ENCODE measurements at places on chromosomes 6 and 20.

- DNase-seq, result no peak
Observed at GRCh38 chr6:144530118-144530517, 245.0 kb downstream of the UTRN start.

GRCh38 chr20:45061244-45061643 is 39.7 kb downstream of the KCNS1 start:
- DNase-seq, result no peak

GRCh38 chr6:105034470-105034869 is 77.6 kb downstream of the LIN28B start:
- DNase-seq, result no peak

GRCh38 chr6:108294297-108294726 is 542 bp upstream of the AFG1L start:
- DNase-seq, result no peak

DNA sequence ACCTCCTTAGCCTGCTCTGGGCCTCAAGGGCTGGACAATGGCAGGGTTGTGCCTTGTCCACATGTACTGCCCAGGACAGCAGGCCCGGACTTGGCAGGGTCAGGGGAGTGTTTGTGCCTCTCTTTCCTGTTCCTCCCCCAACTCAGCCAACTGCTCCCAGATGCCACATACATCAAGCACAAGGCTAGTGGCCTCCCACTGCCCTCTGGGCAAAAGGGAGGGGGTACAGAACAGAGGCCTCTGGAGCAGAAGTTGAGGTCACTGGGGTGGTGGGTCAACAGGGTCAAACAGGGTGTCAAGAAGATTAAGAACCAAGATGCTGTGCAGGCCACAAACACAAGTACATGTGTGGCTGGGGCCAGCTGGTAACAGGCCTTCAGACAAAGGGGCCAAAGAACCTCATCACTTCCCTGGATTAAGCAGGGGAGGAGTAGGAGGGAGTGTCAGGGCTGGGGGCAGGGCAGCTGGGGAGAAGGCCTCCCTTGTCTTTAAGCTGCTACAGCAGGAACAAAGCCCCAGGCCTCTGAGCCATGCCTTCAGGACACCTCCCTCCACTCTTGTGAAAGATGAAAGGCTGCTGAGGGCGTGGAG is 36.0 kb downstream of the KCNK5 start:
- DNase-seq, result no peak

GRCh38 chr6:36722365-36722764 is 24.7 kb downstream of the RAB44 start:
- no peak for DNase-seq

GRCh38 chr20:60921022-60921622 is 330.9 kb upstream of the CDH4 start:
- DNase-seq, result no peak

GRCh38 chr20:20969701-20970280 is 136.4 kb downstream of the LINC00237 start:
- no peak for DNase-seq

DNA sequence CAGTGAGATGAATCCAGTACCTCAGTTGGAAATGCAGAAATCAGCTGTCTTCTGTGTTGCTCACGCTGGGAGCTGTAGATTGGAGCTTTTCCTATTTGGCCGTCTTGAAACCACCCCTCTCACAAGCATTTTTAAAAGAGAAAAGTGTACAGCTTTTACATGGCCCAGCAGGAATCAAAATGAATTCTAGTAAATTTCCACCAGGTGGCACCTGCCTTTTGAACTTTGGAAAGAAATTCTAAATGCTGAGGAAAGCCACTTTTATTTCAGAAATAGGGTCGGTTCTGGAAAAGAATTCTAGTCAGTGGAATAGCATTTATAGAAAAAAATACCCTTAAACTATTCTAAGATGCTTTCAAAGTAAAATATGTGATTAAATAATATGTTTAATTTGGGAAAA is 647.8 kb downstream of the CD109 start:
- no peak for DNase-seq

GRCh38 chr6:134678436-134678889 is 271.4 kb downstream of the ALDH8A1 start:
- DNase-seq, result no peak

DNA sequence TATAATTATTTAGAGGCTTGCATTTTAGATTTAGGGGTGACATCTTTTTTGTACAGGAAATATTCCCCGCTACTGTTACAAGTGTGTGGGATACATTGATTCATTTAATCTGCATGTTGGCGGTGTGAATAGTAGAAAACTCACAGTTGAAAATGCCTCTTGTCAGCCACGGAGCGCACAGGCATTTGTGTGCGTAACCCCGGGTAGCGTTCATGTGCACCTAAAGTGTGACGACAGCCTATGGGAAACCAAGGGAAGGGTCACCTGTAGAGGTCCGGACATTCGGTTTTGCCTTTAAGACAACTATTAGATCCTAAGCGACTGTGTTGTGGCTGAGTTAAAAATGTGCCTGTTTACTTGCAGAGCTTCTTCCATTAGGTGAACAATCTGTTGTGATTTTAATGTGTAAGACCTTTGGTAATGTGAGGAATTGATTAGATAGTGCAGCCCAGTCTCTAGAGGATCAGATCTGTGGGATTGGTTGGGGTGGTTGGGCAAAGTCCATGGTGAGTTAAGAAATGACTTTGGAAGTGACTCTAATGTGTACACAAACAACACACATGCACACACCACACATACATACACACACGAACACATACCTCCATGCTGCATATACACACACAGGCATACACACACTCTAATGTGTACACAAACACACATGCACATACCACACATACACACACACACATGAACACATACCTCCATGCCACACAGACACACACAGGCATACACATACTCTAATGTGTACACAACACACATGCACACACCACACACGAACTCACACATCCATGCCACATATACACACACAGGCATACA is 15.7 kb downstream of the ERMARD start:
- no peak for DNase-seq

- DNase-seq, result no peak
Observed at GRCh38 chr20:38144974-38145728, 19.9 kb downstream of the TGM2 start.

DNA sequence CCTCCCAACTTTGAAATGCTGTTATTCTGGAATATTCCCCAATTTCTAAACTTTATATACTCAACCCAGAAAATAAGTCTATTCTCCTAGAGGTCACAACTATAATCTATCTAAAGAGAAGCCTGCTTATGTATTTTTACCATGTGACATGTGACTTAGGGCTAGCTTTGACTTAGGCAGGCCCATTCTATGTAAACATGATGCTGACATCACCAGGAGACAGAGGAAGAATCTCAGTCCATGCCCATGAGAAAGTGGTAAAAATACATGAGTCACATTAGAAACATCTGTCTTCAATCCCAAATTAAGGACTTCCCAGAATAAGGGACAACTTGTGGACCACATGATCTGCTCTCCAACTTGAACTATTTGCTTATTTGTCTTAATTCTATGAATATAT is 113.6 kb upstream of the ID4 start:
- no peak for DNase-seq

GRCh38 chr20:62162765-62163484 is 19.4 kb downstream of the SS18L1 start:
- DNase-seq, result no peak

DNA sequence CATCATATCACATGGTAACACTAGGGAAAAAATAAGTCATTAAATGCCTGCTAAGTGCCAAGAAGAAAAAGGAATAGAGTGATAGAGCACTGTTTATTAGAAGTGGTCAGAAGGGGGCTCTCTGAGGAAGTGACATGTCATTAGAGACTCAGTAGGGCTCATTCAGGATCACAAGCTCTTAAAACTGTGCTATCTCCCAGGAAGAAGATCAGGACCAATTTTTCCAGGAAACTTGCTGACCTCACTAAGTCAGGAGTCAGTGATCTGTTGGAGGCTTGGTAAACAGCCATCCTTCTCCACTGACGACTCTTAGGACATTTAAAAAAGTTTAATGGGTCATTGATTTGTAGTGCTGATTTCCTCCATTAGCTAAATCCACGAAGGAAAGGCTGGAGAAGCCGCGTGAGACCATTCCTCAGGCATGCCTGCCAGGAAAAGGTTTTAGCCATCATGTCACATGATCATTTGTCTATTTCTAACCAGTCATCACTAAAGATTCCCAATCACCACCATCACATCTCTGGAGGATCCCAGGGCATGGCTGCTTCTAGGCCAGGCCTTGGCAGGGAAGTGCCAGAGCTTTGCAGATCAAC is 5.9 kb upstream of the PTPN1 start:
- DNase-seq, result no peak

DNA sequence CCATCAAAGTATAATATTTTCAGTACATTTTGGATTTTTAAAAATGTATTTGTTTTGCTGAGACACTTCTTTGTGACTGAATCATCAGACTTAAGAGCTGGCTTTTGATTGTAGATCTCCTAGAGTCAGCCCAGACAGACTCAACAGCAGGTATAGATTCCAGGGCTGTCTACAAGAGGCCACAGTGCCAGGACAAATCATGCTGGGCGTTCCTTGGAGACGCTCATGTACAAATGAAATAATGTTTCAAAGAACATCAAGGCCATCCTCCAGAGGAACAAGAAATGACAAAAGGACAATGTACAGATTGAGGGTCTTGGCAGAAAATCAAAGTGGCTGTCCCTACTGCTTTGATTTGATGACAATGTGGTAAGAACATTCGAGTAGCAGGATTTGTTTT is 369.3 kb downstream of the GRIK2 start:
- no peak for DNase-seq

DNA sequence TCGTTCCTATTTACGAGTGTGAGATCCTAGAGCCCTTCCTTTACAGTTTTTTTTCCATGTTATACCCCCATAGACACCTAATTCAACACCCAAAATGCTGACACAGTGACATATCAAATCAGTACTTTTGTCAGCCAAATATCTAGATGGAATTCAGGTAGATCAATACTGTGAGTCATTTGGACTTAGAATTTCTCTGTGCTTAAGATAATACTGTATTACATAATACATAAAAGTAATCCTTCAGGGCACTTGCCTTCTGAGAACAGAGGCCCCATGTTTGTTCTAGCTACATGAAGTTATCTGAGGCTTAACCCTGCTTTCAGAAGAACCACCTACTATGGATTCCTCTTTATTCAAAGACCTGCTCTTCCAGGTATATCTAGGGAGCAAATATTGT is 623.1 kb downstream of the PHF3 start:
- no peak for DNase-seq

GRCh38 chr6:30450909-30451841 is 38.1 kb upstream of the HLA-E start:
- DNase-seq, result no peak

GRCh38 chr20:25382704-25383370 is 7.8 kb downstream of the ABHD12 start:
- DNase-seq, result no peak

Measured in erythroblast (primary cell).